Activated CD8-positive, alpha-beta memory T cell treated with anti-CD3 and anti-CD28 coated beads for 1 hour (primary cell): ENCODE measurements at places on chromosomes 3 and 15.

DNA sequence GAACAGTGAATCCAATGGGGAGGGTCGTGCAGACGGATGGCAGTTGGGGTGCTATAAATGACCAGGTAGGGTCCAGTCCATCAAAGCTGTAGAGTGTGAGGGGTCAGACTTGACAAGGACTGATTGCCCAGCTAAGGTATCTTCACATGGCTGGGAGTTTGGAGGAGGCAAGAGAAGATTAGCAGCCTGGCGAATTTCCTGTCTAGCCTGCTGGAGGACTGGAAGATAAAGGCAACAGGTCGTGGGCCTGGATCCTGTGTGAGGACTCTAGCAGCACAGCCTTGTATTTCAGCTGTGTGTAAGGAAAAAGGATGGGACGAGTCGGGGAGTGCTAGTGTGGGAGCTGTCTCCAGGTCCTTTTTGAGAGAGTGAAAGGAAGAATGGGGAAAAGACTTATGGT, 17.6 kb downstream of the CCR5AS start:
- no peak for DNase-seq

DNA sequence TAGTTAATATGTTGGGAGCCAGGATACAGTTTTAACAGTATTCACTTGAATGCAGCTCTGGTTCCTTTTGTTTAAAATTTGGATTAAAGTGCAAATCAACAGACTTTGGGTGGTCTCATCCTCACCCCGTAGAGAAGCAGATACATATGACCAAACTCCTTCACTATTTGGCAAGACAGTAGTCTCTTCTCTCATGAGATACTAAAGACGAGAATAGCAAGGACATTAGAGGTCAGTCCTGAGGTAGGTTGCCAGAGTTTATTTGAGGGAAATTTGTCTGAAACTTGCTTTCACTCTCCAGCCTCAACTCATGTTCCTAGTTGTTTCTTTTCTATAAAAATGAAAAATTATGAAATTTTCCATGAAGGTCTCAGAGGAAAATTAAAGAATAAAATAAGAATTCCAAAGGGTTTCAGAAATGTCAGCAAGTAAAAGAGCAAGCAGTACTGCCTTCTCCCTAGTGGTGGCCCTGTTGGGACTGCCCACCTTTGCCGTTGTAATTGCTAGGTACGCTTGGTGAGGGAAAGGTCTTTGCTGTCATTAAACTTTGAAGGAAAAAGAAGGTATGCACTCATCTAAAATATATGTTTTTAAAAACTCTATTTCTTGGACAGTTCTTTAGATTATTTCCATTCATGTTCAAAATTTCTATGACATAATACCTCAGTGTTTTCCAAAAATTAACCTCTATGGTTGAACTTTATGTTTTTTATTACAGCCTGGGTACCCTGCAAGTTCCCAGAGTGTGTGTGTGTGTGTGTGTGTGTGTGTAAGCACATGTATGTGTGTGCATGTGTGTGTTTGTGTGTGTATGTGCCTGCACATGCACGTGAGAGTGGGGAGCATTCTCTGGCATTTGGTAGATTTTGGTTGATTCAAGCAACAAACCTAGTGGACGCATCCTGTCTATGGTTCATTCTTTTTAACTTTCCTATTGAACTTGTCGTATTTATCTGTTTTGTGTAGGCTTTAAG, 111.4 kb downstream of the CMSS1 start:
- no peak for DNase-seq

DNA sequence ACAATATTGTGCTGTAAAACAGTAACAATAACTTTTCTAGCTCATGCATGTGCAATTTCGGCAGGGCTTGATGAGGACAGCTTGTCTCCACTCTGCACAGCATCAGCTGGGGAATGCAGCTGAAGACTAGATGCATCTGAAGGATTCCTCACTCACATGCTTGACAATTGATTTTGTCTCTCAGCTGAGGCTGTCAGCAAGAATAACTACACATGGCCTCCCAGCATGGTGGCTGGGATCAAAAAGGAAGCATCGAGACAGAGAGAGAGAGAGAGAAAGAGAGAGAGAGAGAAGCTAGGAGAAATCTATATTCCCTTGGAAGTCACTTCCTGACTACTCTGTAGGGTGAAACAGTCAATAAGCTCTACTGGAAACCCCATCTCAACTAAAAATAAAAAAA, 487.1 kb downstream of the PLOD2 start:
- DNase-seq: no peak

GRCh38 chr3:30222441-30222840, 384.0 kb upstream of the TGFBR2 start:
- no peak for DNase-seq

- DNase-seq: no peak
Measured at GRCh38 chr3:115381573-115381912, 234.5 kb upstream of the ZBTB20 start.

DNA sequence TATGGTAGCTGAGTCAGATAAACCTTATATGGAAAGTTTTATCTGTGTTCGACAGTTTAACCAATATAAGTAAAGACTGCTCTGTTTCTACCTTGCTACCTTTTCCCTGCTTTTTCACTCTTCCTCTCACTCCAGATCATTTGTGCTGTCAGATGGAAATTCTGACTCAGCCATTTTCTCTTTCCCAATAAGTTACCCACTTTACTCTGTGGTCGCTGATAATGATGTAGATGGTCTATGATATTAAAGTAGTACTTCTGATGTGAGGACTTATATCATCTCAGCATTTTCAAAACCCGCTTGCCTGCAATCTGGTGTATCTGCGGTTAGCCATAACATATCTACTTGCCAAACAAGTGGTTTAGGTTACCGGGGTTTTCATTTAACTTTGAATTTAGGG, 15.0 kb upstream of the UTS2B start:
- DNase-seq: no peak

DNA sequence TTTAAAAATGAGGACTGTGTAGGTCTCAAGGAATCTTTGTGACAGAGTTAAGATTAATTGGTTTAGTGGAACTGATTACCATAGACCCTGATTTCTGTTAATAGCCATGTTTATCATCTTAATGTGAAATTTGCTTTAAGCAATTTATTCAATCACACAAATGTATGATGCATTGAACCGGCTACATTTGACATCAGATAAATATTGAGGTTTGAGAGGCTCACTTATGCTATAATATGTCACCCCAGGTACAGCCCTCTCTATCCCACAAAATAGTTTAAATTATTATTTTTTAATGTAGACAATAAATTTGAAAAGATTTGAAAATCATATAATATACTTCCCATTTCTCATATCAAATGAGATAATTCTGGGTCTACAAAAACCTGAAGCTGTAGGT, 413.3 kb downstream of the NAALADL2 start:
- DNase-seq: no peak

GRCh38 chr15:29122506-29122905, 147.1 kb downstream of the NSMCE3 start:
- DNase-seq: no peak

- no peak for DNase-seq
Measured at GRCh38 chr15:62063825-62064635, 2.7 kb upstream of the C2CD4A start.

GRCh38 chr3:175326041-175326440, 466.9 kb downstream of the NAALADL2 start:
- no peak for DNase-seq

DNA sequence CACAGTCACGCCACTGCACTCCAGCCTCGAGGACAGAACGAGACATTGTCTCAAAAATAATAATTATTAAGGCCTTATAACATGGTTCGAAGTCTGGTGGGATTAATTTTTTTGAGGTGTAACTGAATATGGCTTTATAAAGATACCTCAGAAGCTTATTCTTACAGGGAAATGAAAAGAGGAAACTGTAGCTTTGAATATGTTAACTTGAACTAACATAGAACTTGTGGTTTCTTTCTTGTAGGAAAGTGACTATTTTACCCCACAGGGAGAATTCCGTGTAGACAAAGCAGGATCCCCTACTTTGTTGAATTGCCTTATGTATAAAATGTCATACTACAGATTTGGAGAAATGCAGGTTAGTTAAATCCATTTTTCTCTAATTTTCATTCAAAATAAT, 96.3 kb downstream of the STT3B start:
- DNase-seq: no peak

DNA sequence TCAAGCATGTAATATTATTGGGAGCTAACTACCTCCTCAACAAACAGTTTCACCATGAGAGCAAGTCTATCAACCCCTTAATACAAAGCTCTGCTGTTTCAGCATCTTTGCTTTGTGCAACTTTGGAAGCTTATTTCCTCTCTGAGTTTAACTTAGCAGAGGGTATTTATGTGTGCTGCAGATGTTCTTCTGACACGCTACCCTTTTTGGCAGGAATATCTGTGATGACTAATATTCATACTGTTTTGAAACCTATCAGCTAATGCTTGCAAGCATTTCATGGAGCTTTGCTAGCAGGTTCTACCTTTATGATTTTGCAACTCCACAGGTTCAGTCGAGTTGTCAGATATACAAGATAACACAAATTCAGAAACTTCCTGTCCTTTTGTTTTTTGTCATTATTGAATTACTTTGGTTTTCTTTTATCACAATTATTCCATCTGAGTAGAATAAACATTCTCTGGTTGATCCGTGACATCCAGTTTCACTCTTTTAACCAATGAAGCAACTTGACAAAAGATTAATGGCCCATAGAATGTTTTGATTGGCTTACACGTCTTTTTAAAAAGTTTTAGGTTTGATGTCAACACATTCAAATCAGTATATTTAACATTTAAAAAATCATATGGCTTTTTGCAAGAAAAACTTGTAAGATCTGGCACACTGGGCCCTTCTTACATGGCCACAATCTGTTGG, 1.7 kb upstream of the SLC9A9 start:
- DNase-seq: no peak

- no peak for DNase-seq
Measured at GRCh38 chr3:16085884-16086608, 88.4 kb upstream of the GALNT15 start.

GRCh38 chr3:194251891-194252560, 99.1 kb downstream of the CPN2 start:
- DNase-seq: no peak

DNA sequence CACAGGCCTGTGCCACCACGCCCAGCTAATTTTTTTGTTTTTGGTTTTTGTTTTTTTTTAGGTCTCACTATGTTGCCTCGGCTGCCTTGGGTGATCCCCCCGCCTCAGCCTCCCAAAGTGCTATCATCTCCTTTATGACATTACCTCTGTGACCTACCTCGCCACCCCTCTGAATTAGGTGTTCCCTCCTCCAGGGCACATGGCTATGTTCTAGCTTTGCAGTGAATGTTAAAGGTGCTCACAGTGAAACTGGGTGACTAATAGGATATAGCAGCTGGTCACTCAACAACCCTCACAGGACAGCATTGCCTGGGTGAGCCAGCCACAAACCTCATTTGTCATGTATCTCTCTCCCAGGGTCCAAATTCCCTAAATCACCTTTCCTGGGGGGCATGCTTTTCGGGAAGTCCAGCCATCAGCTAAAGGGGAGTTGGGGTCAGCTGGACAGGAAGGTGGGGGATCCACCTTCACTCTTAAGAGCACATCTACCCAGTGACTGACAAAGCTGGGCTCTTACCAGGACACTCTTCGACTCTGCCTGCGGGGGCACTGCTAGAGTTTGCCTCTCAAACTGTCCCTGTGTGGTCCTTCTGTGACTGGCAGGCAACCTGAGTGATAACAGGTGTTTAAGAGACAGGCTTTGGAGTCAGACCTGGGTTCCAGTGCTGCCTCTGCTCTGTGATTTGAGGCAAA, 1.6 kb upstream of the TTLL3 start:
- DNase-seq: peak; percentile 22

GRCh38 chr3:72187131-72187530, 402.2 kb upstream of the PROK2 start:
- DNase-seq: no peak

- no peak for DNase-seq
Measured at GRCh38 chr15:87354661-87355410, 901.7 kb downstream of the NTRK3 start.

DNA sequence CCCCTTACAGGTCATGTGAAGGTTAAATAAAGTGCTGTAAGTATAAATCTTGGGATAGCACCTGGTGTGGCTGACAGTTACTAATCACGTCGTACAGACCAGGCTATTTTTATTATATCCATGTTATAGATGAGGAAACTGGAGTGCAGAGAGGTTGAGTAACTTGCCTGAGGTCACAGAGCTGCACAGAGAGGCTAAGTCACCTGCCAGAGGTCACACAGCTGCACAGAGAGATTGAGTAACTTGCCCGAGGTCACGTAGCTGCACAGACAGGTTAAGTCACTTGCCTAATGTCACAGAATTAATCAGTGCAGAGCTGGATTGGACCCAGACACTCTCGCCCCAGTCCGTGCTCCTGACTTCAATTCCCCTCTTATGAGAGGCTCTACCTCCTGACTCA, 171.5 kb downstream of the NUP210 start:
- no peak for DNase-seq

DNA sequence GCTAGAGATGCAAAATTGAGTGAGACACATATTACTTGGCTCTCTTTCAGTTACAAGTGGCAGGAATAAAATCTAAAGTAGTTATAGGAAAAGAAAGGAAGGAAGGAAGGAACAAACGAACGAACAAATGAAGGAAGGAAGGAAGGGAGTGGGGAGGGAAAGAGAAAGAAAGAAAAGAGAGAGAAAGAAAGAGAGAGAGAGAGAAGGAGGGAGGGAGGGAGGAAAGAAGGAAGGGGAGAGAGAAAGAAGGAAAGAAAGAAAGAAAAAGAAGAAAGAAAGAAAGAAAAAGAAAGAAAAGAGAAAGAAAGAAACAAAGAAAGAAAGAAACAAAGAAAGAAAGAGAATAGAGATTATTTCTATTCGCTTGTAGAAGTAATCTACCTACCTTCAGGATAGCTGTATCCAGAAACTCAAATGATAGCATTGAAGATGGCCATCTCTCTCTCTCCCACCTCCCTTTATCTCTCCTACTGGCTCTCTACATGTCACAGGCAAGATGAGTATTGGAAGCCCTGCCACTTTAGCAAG, 229.7 kb upstream of the TLE3 start:
- DNase-seq: no peak

- DNase-seq: no peak
Measured at GRCh38 chr15:65660927-65661326, 39.2 kb downstream of the SLC24A1 start.

DNA sequence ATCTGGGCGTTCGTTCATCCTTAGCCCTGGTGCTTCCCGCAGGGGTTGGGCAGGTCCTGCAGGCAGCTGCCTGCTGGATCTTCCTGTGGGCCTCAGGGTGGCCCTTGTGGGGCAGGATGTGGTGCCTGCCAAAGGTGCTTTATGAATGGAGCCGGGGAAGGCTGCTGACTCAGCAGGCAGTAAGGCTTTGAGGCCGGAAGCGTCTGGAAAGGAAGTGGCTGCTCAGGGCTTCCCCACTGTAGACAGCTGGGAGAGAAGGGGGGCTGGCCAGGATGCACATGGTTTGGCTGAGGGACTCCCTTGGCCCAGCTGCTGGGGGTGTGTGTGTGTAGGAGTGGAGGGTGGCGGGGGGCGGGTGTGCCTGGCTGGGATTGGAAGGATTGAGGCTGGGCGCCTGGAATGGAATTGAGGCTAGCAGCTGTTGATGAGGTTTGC, 12.9 kb downstream of the CD276 start:
- peak; percentile 23 for DNase-seq

- no peak for DNase-seq
Measured at GRCh38 chr3:30470496-30470895, 135.9 kb upstream of the TGFBR2 start.
